ENCODE measurements at places on chromosomes 11 and 22.

- DNase-seq, result no peak
These were observed 1778.0 kb downstream of the LRRC4C start for GRCh38 chr11:39681428-39681827.

DNA sequence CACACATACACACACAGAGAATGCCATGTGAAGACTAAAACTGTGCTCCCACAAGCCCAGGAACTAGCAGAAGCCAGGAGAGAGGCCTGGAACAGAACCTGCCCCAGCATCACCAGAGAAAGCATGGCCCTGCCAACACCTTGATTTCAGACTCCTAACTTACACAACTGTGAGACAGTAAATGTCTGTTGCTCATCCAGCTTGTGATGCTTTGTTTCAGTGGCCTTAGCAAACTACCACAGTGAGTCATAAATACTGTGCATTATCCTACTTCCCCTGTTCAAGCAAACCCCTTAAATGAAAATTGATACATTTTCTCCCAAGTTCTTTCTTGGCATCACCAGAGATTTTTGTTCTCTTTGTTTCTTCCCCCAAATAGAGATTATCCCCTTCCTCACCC lies 1539.4 kb upstream of the TENM4 start:
- no peak for DNase-seq

DNA sequence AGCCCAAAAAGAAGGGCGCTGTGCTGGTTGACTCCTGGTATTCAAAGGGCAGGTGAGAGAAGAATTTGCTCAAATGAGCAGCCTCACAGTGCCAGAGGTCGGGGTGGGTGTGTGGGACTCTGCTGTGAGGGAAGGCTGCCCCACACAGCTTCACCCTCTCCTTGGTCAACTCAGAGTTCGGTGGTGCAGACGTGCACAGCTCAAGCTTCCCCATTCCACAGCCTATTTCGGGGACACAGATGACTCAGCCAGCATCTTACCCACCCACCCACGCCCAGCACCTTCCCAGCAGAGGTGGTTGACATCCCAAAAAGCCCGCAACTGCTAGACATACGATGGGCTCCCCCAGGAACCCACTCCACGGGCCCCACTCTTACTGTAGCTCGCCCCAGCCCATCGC lies 46.5 kb upstream of the CCND1 start:
- no peak for DNase-seq

GRCh38 chr22:38314933-38315822 lies 2.1 kb downstream of the CSNK1E start:
- DNase-seq, result no peak

- DNase-seq, result no peak
These were observed 16.0 kb downstream of the CAPRIN1 start for GRCh38 chr11:34067383-34068065.
